T-cell (primary cell): ENCODE measurements at places on chromosomes 16 and 17.

DNA sequence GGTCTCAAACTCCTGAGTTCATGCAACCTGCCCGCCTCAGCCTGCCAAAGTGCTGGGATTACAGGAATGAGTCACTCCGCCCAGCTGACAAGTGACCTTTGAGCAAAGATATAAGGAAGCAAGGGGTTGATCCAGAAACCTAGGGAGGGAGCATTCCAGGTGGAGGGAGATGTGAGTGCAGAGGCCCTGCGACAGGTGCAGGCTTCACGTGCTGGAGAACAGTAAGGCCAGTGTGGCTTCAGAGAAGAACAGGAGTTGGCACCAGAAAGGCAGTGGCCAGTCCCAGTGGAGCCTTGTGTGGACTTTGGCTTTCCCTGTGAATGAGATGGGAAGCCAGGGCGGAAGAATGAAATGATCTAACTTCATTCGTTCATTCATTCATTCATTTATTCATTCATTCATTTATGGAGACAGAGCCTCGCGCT, 73.6 kb upstream of the HAS3 start:
- no peak for DNase-seq
- H3K4me1 ChIP-seq: no peaks in the 10 kb centered on the region
- H3K27me3 ChIP-seq: no peaks in the 10 kb centered on the region
- H3K4me3 ChIP-seq: no peak overlapping the region

GRCh38 chr16:31465788-31466370, 6.1 kb upstream of the TGFB1I1 start:
- no peaks in the 10 kb centered on the region for H3K27me3 ChIP-seq
- peaks cover 6% of the 10 kb centered on the region for H3K36me3 ChIP-seq
- no peaks in the 10 kb centered on the region for H3K4me1 ChIP-seq
- H3K4me3 ChIP-seq: no peak overlapping the region

GRCh38 chr16:85453194-85453678, 159.9 kb upstream of the GSE1 start:
- no peak for DNase-seq
- H3K27me3 ChIP-seq: no peaks in the 10 kb centered on the region
- H3K27ac ChIP-seq: no peak overlapping the region
- H3K36me3 ChIP-seq: no peaks in the 10 kb centered on the region
- H3K4me1 ChIP-seq: peaks cover 13% of the 10 kb centered on the region
- no peak overlapping the region for H3K4me3 ChIP-seq

- no peak overlapping the region for H3K27ac ChIP-seq
- peaks cover 2% of the 10 kb centered on the region for H3K27me3 ChIP-seq
- no peaks in the 10 kb centered on the region for H3K4me1 ChIP-seq
- no peak for DNase-seq
- no peak overlapping the region for H3K4me3 ChIP-seq
Measured at GRCh38 chr16:11413907-11414595, 68.8 kb downstream of the RMI2 start.

- no peaks in the 10 kb centered on the region for H3K27me3 ChIP-seq
- no peaks in the 10 kb centered on the region for H3K36me3 ChIP-seq
- no peak overlapping the region for H3K4me3 ChIP-seq
- no peaks in the 10 kb centered on the region for H3K4me1 ChIP-seq
Measured at GRCh38 chr17:42038221-42038973, 12.0 kb downstream of the C17orf113 start.

GRCh38 chr16:81204798-81205680, 33.5 kb upstream of the BCO1 start:
- no peaks in the 10 kb centered on the region for H3K4me1 ChIP-seq
- peaks cover 17% of the 10 kb centered on the region for H3K27me3 ChIP-seq
- DNase-seq: peak; percentile 29
- H3K4me3 ChIP-seq: no peak overlapping the region
- H3K36me3 ChIP-seq: no peaks in the 10 kb centered on the region
